ENCODE measurements at places on chromosomes 5 and 9.

- DNase-seq = no peak
These were observed 74.9 kb downstream of the NREP start for GRCh38 chr5:111682121-111682520.

DNA sequence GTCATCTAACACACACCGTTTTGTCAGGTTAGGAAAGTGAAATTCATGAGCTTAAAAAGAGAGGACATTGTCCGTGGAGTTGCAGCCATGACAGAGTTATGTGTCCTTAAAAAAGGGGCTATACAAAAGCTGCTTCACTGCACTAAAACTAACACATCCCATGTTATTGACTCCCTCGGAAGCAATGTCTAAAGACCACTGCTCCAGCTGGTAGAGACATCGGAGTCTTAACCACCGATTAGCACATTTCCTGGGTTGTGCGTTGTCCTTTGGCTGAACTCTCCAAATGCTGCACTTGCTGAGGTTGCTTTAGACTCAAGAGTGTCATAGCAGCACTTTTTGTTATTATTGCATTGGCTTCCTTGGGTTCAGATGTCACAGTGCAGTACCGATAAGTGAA, 128.3 kb upstream of the C9orf72 start:
- DNase-seq = no peak

DNA sequence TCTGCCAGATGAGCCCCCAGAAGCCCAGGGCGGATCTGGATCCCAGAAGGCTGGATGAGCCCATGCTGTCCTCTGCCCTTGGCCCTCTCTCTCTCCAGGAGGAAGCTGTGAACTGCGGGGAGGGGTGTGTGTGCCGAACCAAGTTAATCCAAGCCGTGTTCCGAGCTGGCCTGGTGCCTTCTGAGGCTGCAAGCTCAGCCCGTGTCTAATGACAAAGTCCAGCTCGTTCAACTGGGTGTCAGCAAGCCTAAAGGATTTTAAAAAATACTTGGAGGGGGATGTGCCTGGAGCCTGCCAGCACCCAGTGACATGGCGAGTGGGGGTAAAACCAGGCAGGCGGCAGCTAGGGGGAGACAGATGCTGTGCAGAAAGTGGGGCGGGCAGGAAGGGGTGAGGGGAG, 8.0 kb downstream of the STC2 start:
- DNase-seq = no peak

DNA sequence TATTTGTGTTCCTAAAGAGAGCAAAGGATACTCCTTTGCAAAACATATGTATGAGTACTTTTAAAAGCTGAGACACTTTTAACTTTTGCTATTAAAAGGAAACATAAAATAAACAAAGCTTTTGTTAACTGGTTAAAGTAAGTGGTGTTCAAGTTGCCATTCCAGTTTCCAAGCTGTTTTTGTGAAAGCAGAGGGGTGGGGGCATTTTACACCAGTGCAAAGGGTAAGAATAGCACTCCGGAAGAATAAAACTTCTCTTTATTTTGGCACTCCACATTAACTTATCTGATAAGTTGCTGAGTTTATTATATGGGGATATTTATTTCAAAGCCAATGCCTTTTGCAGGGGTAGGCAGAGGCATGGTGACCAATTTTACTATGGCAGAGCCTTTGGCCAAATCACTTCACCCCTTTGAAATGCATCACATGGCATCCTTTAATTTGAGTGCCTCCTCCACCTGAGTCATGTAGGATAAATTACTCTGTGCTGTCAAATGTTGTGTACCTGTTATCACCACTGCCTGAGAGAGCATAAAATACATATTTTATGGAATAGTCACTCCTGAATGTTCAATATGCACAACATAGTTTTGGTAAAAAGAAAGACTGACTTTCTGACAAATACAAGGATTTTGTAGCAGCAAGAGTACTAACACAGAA, 62.9 kb downstream of the MLLT3 start:
- DNase-seq = no peak

DNA sequence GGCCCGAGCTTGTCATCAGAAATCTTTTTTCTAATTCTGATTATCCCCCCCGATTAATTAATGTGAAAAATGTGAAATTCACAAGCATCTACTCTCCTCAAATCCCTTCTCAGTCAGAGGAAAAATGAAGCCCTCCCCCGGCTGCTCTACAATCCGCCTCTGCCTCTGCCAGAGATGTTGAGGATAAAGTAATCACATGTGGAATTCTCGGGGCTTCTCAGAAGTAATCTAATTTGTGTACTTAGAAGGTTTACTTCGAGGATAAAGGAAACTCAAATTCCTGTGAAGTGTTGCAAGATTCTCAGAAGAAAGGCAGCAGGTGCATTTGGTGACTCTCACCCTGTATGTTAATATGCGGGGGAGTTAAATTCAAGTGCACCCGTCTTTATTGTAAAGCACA, 726.1 kb upstream of the ADAMTS16 start:
- DNase-seq = no peak

GRCh38 chr9:4207123-4207875, 92.6 kb downstream of the GLIS3 start:
- no peak for DNase-seq

DNA sequence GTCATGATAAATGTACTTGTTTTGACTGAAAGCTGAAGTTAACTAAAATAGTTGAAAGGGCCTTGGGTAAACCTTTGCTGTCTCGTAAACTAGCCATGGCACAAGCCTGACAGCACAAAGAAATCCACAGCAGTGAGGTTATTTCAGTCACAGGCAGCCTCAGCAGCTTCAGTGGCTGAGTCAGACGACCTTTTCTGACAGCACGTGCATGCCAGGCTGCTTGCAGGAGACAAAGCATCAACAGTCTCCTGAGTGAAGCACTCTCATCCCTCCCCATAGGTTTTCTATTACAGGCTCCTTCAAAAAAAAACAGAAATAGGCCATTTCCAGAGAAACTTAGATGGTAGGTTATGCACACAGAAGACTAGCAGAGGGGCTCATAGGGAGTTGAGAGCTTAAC, 34.6 kb downstream of the OXCT1 start:
- DNase-seq = no peak

- no peak for DNase-seq
These were observed 14.4 kb downstream of the SLC25A51 start for GRCh38 chr9:37889536-37889935.

- DNase-seq = no peak
These were observed 235.3 kb upstream of the HAPLN1 start for GRCh38 chr5:83955916-83956315.

DNA sequence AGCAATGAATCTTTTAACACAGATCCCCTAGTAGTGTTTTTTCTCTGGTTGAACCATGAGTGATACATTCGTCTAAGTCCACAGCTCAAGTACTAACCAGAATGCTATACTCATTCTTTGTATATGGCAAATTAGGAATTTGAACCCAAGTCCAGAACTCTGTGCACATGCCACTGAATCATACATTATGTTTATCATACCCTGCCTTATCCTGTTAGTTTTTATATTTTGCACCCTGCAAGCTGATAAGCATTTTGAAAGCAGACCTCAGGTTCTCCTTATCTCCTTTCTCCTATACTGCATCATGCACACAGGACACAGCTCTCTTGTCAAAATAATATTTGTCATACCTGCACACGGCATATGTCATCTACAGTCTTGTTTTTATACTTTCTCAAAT, 54.6 kb upstream of the ELL2 start:
- DNase-seq = no peak
